ENCODE measurements at places on chromosomes 6 and 20. TPM values are rescaled to one million over a fixed set of nuclear protein-coding genes. Genes with fewer than 3 reads are reported as not detected.

ASF1A gene
- total RNA-seq = 19.7 TPM

NUP153 gene
- total RNA-seq = 36.3 TPM

TRIM10 gene
- total RNA-seq = 2.7 TPM

TGM2 gene
- 261 TPM for total RNA-seq

SSR1 gene
- 115 TPM for total RNA-seq

SLC12A5 gene
- total RNA-seq = 2.1 TPM

BICRAL gene
- 19.2 TPM for total RNA-seq

ABHD12 gene
- total RNA-seq = 16.7 TPM

HLA-G gene
- 0.45 TPM for total RNA-seq

GRCh38 chr6:27668442-27669294 lies 195.8 kb upstream of the ZNF184 start:
- H3K4me3 ChIP-seq = peak overlapping the region; percentile 83
- H3K27ac ChIP-seq = peak overlapping the region; percentile 44
- H3K27me3 ChIP-seq = no peaks in the 10 kb centered on the region
- peaks cover 57% of the 10 kb centered on the region for H3K36me3 ChIP-seq
- H3K4me1 ChIP-seq = peaks cover 42% of the 10 kb centered on the region

DNA sequence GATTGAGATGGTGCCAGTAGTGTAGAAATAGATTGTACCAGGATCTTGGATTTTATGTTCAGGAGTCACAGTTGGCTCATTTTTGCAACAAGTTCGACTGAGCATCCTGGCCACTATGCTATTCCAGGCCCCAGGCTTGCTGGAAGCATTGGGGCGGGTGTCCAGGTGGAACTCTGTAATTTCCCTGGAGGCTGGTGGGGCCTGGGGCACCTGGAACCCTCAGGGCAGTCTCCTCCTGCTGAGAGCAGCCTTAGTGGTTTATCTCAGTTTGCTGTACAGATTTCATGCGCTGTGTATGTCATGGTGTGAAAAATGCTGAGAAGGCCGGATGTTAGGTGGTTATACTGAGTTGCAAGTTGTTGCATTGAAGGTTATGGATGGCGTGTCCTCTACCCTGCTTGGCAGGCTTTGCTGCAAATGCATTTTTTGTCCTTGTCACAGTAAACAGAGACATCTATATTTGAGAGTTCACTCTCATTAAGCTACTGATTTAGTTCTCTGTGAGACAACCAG lies 135.1 kb upstream of the MYLIP start:
- H3K4me1 ChIP-seq = no peaks in the 10 kb centered on the region
- DNase-seq = no peak
- peaks cover 33% of the 10 kb centered on the region for H3K27me3 ChIP-seq
- H3K36me3 ChIP-seq = no peaks in the 10 kb centered on the region

- no peaks in the 10 kb centered on the region for H3K27me3 ChIP-seq
- peak; percentile 3 for DNase-seq
- H3K4me3 ChIP-seq = no peak overlapping the region
- peaks cover 37% of the 10 kb centered on the region for H3K4me1 ChIP-seq
- no peak overlapping the region for H3K27ac ChIP-seq
- H3K36me3 ChIP-seq = no peaks in the 10 kb centered on the region
These were observed 444.3 kb downstream of the BCKDHB start for GRCh38 chr6:80550748-80551147.

GRCh38 chr20:57211908-57212533 lies 54.4 kb downstream of the BMP7 start:
- no peak for DNase-seq

GRCh38 chr6:80010288-80010687 lies 5.8 kb downstream of the TTK start:
- peaks cover 15% of the 10 kb centered on the region for H3K36me3 ChIP-seq
- no peaks in the 10 kb centered on the region for H3K27me3 ChIP-seq
- no peak for DNase-seq
- no peak overlapping the region for H3K27ac ChIP-seq
- no peak overlapping the region for H3K4me3 ChIP-seq

DNA sequence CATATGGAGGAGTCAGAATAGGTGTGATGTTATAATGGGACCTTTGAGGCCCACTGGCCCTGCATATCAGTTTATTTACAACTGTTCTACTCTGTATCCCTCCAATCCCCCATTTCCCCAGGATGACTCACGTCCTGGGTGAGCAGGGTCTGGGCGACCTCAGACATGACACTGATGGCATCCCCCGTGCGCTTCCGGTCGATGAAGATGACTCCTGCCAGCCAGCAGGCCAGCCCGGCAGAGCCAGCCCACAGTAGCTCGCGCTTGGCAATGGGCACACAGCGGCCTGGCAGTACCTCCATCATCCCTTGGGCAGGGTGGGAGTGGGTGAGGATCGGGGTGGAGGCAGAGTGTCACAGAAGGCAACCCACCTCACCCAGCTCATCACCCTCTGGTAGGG lies 5.6 kb downstream of the AGPAT1 start:
- H3K4me1 ChIP-seq = peaks cover 21% of the 10 kb centered on the region
- H3K27ac ChIP-seq = no peak overlapping the region
- DNase-seq = no peak
- no peaks in the 10 kb centered on the region for H3K27me3 ChIP-seq
- H3K4me3 ChIP-seq = no peak overlapping the region

GRCh38 chr20:19883501-19883900 lies 125.4 kb downstream of the RIN2 start:
- H3K36me3 ChIP-seq = peaks cover 14% of the 10 kb centered on the region
- H3K4me3 ChIP-seq = no peak overlapping the region
- no peak for DNase-seq
- H3K27me3 ChIP-seq = no peaks in the 10 kb centered on the region
- H3K27ac ChIP-seq = no peak overlapping the region

- H3K27ac ChIP-seq = no peak overlapping the region
- DNase-seq = no peak
- H3K27me3 ChIP-seq = peaks cover 63% of the 10 kb centered on the region
- H3K4me1 ChIP-seq = peaks cover 21% of the 10 kb centered on the region
- H3K4me3 ChIP-seq = no peak overlapping the region
These were observed 6.8 kb upstream of the KIAA1755 start for GRCh38 chr20:38267296-38267695.

DNA sequence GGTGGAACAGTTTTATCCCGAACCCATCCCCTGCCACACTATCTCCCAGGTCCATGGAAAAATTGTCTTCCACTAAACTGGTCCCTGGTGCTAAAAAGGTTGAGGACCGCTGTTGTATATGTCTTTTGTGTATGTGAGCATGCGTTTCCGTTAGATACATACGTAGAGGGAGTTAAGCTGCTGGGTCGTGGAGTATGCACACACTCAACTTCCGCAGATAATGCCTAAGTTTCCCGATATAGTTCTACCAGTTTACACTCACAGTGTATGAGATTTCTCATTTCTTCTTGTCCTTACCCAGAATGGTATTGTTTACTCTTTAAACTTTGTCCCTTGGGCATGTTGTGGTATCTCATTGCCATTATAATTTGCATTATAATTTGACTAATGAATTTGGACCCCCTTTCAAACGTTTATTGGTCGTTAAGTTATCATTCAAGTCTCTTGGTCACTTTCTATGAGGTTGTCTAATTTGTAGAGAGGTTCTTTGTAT lies 50.5 kb upstream of the SCAF8 start:
- H3K4me3 ChIP-seq = no peak overlapping the region
- no peaks in the 10 kb centered on the region for H3K27me3 ChIP-seq
- H3K4me1 ChIP-seq = no peaks in the 10 kb centered on the region
- DNase-seq = no peak
